LNCaP clone FGC (cell line): ENCODE measurements at places on chromosomes 3 and 15.
A peak's percentile ranks its signal among the peaks of the same experiment; 100 is the strongest.

DNA sequence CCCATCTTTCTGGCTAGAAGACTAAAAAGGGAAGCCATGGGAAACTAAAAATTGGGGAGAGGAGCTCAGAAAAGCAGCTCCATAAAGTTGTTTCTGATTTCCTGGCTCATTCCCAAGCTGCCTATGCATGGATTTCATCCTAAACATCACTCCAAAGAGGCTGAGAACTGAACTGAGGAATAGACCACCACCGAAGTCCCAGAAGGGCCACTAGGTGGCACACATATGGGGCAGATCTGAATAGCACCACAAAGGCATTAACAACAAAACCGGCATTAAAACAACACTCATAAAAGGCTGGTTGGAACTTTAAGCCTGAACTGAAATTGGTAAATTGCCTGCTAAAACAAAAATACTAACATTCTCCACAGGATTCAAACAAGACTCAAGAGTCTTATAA, 106.3 kb downstream of the PLD1 start:
- no peak for DNase-seq

- no peak for DNase-seq
Observed at GRCh38 chr3:191399918-191400317, 61.0 kb upstream of the PYDC2 start.

GRCh38 chr15:87816016-87816415, 440.5 kb downstream of the NTRK3 start:
- DNase-seq: no peak

DNA sequence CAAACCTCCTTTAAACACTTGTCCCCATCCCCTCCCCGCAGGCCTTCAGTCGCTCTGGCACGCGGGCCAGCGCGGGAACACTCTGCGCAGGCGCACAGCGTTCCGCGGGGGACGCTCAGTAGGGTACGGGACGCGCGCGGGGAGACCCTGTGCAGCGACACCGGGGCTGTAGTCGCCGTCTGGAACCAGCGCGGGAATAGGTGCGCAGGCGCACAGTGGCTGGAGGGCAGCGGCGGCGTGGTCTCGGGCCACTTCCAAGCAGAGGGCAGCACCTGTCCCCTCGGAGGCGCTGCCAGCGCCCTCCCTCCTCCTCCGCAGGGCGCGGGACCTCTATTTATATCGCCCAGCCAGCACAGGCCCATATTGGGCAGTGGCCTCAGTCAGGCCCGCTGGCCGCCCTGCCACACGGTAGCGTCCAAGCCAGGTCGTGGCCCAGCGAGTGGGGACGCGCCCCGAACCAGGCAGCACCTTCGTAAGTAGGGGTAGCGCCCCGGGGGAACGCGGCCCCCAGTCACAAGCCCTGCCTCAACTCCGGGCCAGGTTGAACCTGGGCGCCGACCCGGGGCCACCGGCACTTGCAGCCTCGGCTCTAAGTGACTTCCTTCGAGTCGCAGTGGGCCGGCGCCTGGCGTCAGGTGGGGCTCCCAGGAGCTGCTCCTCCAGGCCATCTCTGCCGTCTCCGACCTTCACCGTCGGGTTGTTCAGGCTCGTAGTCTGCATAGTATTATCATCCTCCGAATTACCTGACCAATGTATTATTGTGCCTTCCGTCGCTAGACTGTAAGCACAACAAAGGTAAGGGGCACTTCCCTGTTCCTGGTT, at the start of gene KBTBD12:
Gene KBTBD12 (plus strand): TSS at position 118 of the 822 bp plus-strand sequence. CDS start 7,830 bp downstream, outside the sequence.
- DNase-seq: no peak

GRCh38 chr15:40274350-40275274, 8.3 kb downstream of the ANKRD63 start:
- peak; percentile 43 for DNase-seq

DNA sequence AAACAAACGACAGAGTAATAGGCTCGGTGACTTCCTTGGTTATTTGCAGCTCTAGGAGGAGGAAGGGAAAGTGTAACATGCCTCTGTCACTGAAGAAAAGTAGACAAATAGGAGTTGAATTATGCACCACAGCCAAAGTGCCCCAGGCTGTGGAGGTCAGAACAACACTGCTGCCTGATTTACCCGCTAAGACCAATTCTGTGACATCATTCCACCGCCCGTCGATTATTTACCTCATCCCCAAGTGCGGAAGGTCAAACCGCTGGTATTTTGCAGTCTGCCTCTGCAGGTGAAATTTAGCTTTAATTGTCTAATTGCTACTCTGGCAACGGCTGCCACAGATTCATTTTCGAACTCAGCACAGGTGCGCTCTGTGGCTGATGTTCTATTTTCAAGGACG, 106.3 kb upstream of the PRICKLE2 start:
- DNase-seq: no peak
